Astrocyte (in vitro differentiated cells and primary cell): ENCODE measurements at places on chromosomes 4 and X.

DNA sequence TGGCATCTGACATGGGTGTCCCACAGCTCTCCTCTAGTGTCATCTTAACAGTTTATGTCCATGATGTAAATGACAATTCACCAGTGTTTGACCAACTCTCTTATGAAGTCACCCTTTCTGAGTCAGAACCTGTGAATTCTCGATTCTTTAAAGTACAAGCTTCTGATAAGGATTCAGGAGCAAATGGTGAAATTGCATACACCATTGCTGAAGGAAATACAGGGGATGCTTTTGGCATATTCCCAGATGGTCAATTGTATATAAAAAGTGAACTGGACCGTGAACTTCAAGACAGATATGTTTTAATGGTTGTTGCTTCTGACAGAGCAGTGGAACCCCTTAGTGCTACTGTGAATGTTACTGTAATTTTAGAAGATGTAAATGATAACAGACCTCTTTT, 4.6 kb downstream of the FAT4 start:
- peak; percentile 49 for DNase-seq
- peaks cover 35% of the 10 kb centered on the region for H3K4me1 ChIP-seq
- no peaks in the 10 kb centered on the region for H3K27me3 ChIP-seq
- H3K4me3 ChIP-seq = no peak overlapping the region
- H3K36me3 ChIP-seq = no peaks in the 10 kb centered on the region

GRCh38 chrX:136170139-136170800, 22.9 kb downstream of the FHL1 start:
- peak overlapping the region; percentile 87 for H3K27ac ChIP-seq
- peaks cover 32% of the 10 kb centered on the region for H3K4me1 ChIP-seq
- H3K36me3 ChIP-seq = no peaks in the 10 kb centered on the region
- H3K4me3 ChIP-seq = peak overlapping the region; percentile 11

DNA sequence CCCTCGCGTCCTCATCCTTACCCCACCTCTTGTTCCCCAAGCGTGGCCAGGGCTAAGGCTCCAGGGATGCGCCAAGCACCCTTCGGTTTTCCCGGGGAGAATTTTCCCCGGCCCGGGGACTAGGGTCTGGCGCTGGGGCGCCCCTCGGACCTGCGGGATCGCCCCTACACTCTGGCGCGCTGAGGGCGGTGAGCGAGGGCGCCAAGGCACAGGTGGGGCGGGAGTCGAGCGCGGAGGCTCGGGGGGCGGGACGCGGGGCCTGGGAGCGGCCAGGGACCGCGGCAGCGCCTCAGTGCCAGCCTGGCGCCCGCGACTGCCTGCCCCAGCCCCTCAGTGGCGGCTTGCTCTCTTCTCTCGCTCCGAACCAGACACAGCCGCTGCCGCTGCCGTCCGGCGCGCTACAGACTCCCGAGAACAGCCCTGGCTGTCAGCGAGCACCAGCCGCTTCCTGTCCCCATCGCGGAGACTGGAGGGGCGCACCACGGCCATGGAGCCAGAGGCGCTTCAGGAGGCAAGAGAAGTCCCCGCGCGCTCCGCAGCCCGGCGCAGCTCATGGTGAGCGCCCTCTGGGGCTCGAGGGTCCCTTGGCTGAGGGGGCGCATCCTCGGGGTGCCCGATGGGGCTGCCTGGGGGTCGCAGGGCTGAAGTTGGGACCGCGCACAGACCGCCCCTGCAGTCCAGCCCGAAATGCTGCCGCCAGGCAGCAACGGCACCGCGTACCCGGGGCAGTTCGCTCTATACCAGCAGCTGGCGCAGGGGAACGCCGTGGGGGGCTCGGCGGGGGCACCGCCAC, at the start of gene DRD5:
Gene DRD5 (plus strand): TSS at position 292 of the 793 bp plus-strand sequence. CDS start 396 bp downstream, at position 688.
- no peak within 1 kb of the TSS for H3K4me3 ChIP-seq
- DNase-seq = no peak
- no peaks in the 10 kb centered on the region for H3K36me3 ChIP-seq
- no peak within 1 kb of the TSS for H3K27ac ChIP-seq
- H3K27me3 ChIP-seq = no peaks in the 10 kb centered on the region
- no peaks in the 10 kb centered on the region for H3K4me1 ChIP-seq

DNA sequence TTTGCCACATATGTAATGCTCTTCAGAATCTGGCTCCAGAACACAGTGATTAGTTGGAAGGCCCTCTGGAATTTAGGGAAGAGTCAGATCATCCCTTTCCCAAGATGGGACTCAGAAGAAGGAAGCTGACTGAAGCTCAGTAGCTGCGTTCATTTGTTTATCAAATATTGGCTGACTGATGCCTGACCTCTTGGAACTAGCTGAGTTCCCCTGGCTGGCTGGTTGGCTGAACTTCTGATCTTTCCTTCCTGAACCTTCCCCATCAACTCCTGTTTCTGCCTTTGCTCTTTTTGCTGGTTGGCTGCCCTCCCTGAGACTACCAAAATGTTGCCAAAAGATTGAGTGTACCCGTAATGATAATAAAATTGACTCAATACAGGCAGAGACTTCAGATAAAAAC, 866.5 kb upstream of the INTU start:
- no peaks in the 10 kb centered on the region for H3K36me3 ChIP-seq
- H3K27ac ChIP-seq = no peak overlapping the region
- DNase-seq = no peak
- H3K4me3 ChIP-seq = no peak overlapping the region

- no peaks in the 10 kb centered on the region for H3K27me3 ChIP-seq
- no peaks in the 10 kb centered on the region for H3K36me3 ChIP-seq
- H3K4me3 ChIP-seq = no peak overlapping the region
- no peak for DNase-seq
- peaks cover 3% of the 10 kb centered on the region for H3K4me1 ChIP-seq
Measured at GRCh38 chrX:129955682-129956081, 26.8 kb upstream of the BCORL1 start.

GRCh38 chr4:62550121-62550520, 1350.0 kb downstream of the ADGRL3 start:
- DNase-seq = no peak
- H3K4me1 ChIP-seq = no peaks in the 10 kb centered on the region
- no peak overlapping the region for H3K4me3 ChIP-seq
- H3K27ac ChIP-seq = no peak overlapping the region
- no peaks in the 10 kb centered on the region for H3K27me3 ChIP-seq

GRCh38 chr4:156252358-156252921, 298.8 kb upstream of the CTSO start:
- H3K4me1 ChIP-seq = peaks cover 5% of the 10 kb centered on the region
- no peaks in the 10 kb centered on the region for H3K36me3 ChIP-seq
- peak; percentile 51 for DNase-seq

DNA sequence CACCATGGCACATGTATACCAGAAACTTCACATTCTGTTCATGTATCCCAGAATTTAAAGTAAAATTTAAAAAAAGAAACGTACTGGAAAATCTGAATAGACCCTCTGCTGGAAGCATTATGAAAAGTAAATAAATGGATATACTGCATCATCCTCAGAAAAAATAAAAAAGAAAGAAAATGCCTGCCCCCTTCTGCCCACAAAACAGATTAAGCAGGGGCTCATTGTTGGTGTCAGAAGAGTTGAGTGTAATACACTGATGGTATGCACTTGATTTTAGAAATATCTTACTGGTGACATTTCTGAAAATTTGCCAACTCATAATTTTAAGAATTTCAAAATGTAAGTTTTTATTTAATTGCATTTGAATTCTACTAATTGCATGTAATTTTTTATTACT, 77.8 kb downstream of the LRP2BP start:
- no peaks in the 10 kb centered on the region for H3K27me3 ChIP-seq
- H3K36me3 ChIP-seq = peaks cover 9% of the 10 kb centered on the region
- DNase-seq = no peak
- H3K4me3 ChIP-seq = no peak overlapping the region

GRCh38 chr4:95129821-95130311, 372.1 kb downstream of the BMPR1B start:
- H3K27me3 ChIP-seq = no peaks in the 10 kb centered on the region
- peak overlapping the region; percentile 45 for H3K4me3 ChIP-seq
- peak overlapping the region; percentile 97 for H3K27ac ChIP-seq
- peak; percentile 99 for DNase-seq

DNA sequence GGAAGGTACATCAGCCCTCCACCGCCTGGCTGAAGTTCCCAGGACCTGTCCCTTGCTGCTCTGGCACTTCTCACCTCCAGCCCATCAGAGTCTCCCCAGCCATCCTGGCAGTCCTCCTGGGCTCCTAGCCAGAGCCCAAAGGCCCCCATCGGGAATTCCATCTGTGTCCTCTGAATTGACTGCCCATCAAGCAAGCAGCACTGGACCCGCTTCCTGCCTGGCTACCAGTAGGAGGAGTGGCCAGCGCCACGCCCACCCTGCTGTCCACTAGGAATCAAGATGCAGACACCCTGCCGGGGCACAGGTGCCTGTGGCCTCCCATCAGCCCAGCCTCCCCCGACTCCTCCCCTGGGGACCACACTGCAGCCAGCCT, 47.2 kb downstream of the C4orf50 start:
- H3K4me3 ChIP-seq = no peak overlapping the region
- H3K4me1 ChIP-seq = no peaks in the 10 kb centered on the region
- H3K27ac ChIP-seq = no peak overlapping the region
- no peak for DNase-seq
- no peaks in the 10 kb centered on the region for H3K36me3 ChIP-seq

- H3K27ac ChIP-seq = no peak overlapping the region
- no peak for DNase-seq
- H3K27me3 ChIP-seq = no peaks in the 10 kb centered on the region
- H3K4me1 ChIP-seq = no peaks in the 10 kb centered on the region
- no peaks in the 10 kb centered on the region for H3K36me3 ChIP-seq
- H3K4me3 ChIP-seq = no peak overlapping the region
Measured at GRCh38 chrX:110989447-110989846, 106.5 kb upstream of the PAK3 start.

DNA sequence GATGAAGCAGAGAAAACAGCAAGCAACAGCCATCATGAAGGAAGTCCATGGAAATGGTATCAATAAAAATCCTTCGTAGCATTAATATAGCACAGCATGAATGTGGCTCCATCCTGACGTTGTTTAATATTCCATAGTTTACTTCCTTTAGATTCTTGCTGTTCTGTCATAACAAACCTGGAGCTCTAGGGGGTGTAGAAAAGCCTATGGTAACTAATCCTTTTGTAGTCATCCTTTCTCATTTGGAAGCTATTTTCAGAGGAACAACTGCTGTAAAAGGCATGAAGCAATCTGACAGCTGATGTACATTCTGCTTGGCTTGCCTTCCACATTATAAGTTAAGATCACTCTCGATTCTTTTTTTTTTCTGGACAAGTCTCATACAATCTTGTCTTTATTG, 914 bp downstream of the MYOZ2 start:
- no peaks in the 10 kb centered on the region for H3K36me3 ChIP-seq
- H3K27ac ChIP-seq = no peak overlapping the region
- DNase-seq = no peak
- no peaks in the 10 kb centered on the region for H3K27me3 ChIP-seq

DNA sequence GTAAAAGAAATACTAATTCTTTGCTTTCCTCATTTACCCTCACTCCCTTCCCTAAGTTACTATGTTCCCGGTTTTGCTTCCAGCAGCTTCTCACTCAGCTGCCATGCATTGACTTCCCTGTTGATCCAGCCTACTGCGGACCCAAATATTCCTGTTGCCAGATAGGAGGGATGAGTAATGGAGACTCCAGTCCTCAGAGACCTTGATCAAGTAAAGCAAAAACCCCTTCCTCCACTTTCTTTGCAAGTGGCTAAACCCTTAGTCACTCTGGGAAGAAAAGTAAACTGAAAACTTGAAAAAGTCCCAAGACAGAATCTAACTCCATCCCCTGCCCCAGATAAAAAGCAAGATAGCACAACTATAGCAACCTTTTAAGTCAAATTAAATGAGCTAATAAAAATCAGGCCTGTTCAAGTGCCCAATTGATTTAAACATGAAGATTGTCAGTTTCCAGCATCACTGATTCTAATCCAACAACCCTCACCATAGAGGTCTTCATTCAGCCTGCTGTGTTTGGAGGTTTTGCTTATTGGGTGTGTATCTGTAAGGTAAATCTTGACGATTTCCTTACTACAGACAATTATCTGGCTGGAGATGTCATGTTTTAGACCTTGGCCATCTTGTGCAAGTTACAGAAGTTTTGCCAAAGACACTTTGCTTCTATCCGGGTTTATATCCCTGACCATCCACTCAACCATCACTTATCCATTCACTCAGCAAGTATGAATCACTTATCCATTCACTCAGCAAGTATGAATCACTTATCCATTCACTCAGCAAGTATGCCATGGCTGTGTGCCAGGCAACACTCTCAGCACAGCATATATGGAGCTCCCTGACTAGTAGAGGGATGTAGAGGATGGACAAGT, 17.6 kb downstream of the FGFBP1 start:
- H3K36me3 ChIP-seq = no peaks in the 10 kb centered on the region
- peak overlapping the region; percentile 98 for H3K27ac ChIP-seq
- H3K27me3 ChIP-seq = no peaks in the 10 kb centered on the region
- peak; percentile 98 for DNase-seq
- peak overlapping the region; percentile 26 for H3K4me3 ChIP-seq

- peaks cover 6% of the 10 kb centered on the region for H3K4me1 ChIP-seq
- peak; percentile 16 for DNase-seq
- H3K4me3 ChIP-seq = peak overlapping the region; percentile 47
- no peaks in the 10 kb centered on the region for H3K36me3 ChIP-seq
- H3K27me3 ChIP-seq = no peaks in the 10 kb centered on the region
Measured at GRCh38 chr4:186485561-186486062, 69.8 kb downstream of the MTNR1A start.

- no peak overlapping the region for H3K4me3 ChIP-seq
- no peaks in the 10 kb centered on the region for H3K4me1 ChIP-seq
- peak; percentile 36 for DNase-seq
- H3K27me3 ChIP-seq = no peaks in the 10 kb centered on the region
Measured at GRCh38 chrX:19902110-19902509, 14.7 kb upstream of the SH3KBP1 start.

- no peaks in the 10 kb centered on the region for H3K27me3 ChIP-seq
- no peak overlapping the region for H3K4me3 ChIP-seq
- H3K27ac ChIP-seq = no peak overlapping the region
Measured at GRCh38 chr4:88732714-88733368, 35.2 kb upstream of the NAP1L5 start.

GRCh38 chr4:47483745-47484144, 1.3 kb upstream of the ATP10D start:
- peaks cover 10% of the 10 kb centered on the region for H3K4me1 ChIP-seq
- H3K4me3 ChIP-seq = no peak overlapping the region
- H3K27ac ChIP-seq = no peak overlapping the region
- DNase-seq = peak; percentile 42

DNA sequence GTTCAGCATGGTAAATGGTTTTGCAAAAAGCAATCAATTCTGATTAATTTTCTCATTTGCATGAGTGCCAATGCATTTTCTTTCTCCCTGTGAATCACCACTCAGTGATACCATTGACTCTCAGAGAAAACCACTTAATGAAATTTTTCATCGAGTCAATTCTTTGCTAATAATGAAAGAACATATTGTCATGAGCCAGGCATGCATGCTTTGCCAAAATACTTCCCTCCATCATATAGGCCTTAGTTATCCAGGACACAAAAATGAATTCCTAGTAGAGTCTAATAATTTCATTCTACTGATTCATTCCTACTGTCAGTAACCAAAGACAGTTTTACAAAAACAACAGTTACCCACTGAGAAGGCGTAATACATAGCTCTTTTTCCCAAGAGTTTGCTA, 680.0 kb downstream of the TRIML1 start:
- no peaks in the 10 kb centered on the region for H3K36me3 ChIP-seq
- H3K4me3 ChIP-seq = no peak overlapping the region
- DNase-seq = no peak
